ENCODE measurements at places on chromosomes 5 and 9.

- no peak for DNase-seq
These were observed 410.0 kb upstream of the ADAMTSL1 start for GRCh38 chr9:18063856-18064390.

DNA sequence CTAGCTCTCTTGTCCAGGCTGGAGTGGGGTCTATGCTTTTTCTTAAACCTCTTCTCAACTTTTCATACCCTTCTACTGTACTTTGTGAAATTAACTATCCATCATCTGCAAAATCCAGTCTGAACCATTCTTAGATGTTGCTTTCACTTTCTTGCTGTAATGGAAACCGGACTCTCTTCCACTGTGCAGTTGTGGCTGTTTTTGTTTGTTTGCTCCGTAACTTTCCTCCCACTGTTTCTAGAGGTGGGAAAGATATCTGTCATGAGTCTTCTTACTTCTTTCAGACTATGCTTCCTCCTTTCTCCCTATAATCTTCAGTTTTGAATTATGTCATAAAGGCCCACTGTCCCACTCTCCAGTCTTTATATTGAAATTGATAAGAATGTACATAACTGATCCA lies 6.5 kb downstream of the TNPO1 start:
- DNase-seq = no peak

DNA sequence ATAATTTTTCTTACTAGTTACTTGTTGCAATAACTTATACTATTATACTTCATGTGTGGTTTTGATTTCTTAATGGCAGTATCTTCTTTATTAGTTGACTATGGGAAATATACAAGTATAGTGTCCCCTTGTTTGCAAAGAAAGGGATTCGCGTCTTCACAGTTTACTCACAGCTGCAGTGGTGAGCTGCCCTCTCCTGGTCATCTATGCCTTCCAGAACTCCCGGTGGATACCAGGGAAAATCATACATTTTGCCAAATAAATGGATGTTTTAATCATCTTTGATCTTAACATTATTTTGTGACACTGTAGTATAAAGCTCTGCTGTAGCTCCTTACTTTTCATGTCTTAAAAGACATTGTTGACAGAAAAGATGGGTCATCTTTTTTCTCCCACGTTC lies 142.0 kb downstream of the ZCCHC7 start:
- no peak for DNase-seq

GRCh38 chr5:57937025-57937424 lies 454.4 kb upstream of the ACTBL2 start:
- no peak for DNase-seq

Measured in stimulated activated CD4-positive, alpha-beta T cell treated with anti-CD3 and anti-CD28 coated beads, Interleukin-1b, Interleukin-23, amount 100 ng/mL, for 24 hours (primary cell).